CD4-positive, alpha-beta T cell (primary cell): ENCODE measurements at places on chromosomes 12 and 14.

- no peak for DNase-seq
Measured at GRCh38 chr12:98471085-98471484, 44.3 kb upstream of the TMPO start.

GRCh38 chr12:81492131-81492720 is 266.9 kb downstream of the PPFIA2 start:
- DNase-seq = no peak

DNA sequence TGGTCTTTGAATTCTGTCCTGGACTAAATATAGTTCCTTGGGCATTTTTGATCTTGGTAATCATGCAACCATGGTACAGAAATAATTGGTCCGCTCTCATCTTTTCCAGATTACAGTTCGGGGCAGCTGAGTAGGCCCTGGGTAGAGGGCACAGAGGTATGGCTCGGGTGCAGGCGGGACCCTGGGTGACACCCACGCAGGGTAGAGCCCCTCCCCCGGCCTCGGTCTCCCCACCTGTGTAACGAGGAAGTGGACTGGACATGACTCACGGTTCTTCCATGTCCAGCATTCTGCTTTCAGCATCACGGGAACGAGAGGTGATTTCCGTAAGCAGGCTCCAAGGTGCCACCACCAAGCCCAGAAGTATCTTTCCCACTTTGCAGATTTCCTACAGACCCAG is 91.0 kb upstream of the DIO3 start:
- DNase-seq = peak; percentile 29

DNA sequence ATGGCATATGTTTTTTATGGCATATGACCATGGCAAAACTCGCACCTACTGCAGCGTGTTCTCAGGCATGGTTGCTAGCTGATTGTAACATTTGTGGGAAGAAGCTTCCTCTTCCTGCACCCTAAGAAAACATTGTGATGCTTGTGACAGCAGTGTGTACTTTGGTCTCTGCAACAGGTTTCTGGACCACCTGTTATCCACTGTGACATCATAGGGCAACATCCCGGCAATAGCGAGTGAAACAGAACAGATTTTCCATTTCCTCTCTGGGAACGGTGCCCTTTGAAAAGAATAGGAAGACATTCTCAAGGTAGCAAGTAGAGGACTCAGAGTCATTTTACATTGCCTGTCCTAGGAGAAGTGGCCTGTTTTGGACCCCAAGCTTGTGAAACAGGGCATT is 135.4 kb upstream of the TRHDE start:
- DNase-seq = no peak

DNA sequence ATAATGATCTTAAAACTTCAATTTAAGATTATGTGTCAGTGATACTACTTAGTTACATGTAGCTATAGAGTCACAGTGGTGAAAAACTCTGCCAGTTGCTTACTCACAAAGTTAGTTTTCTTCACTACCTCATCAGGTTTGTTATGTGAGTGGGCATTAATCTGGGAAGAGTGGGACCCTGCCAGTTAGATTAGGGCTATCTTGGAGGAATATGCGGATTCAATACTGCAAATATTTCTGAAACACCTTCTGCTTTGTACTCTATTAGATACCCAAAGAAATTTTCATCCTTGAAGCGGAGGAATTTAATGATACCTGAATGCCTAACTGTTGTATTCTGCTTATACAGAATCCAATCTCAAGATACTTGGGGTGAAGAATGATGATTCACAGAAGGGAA is 25.1 kb downstream of the ZNF268 start:
- DNase-seq = no peak

DNA sequence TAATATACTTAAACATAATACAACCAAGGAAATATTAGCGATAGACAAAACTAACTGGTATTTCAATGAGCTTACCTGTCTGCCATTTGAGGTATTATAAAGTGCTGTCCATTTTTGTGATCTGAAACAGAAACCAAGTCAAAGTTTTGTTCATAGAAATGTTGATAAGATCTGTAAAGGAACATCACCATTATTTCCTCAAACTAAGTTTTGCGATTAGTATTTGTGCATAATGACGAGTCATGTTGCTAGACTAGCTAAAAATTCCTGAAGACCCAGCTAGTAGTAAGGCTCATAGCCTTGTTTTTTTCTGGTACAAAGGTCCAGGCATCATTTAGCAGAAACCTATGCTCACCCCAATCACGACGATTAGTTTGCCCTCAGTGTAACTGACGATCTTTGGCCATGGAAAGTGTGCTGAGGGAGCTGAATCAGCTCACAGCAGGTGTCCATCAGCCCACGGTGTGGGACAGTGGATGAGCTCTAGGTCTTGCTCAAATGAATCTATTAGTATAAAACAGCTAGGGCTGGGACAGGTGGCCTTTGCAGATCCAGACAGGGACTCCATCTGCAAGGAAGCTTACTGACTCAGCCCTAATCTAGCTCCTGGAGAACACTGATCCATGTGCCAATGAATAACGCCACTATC is 28.7 kb downstream of the GIT2 start:
- DNase-seq = no peak

DNA sequence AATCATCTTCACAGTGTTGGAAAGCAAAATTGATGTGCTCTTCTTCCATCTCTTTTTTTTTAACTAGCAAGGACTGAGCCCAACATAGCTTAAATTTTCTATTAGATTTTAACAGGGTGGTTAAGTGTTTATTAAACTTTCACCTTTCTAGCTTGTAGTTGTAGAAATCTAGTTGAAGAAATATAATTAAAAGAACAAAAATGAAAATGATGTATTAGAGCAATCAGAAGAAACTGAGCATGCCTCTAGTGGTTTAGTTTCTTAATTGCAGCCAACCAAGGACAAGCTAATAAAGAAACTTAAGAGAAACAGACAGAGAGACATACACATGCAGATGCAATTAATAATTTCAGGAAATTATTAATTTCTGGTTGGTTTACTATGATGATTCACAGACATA is 673.0 kb upstream of the LMO3 start:
- DNase-seq = no peak

GRCh38 chr12:124457287-124458219 is 109.9 kb downstream of the NCOR2 start:
- peak; percentile 56 for DNase-seq

DNA sequence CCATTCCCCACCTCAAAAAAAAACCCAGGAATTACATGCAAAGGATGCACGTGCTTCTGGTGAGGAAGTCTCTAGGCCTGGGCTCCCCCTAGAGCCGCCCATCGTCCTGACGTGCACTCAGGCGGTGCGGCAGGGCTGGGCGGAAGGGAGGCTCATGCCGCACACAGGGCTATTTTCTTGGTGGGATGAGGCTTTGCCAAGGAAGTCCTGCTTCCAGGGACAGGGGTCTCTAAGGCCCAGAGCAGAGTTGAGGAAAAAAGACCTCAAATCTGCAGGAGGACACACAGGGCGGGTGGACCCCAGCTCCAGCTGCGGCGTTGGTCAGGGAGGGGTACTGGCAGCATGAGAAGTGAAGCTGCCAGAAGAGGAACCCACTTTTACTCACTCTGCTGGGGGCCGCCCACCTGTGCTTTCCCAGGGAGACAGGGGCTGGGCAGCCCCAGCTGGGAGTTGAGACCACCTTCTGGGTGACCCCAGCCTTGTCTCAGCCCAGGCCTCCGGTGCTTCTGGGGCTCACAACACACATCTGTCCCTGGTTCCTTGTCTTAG is 4.2 kb downstream of the RHOF start:
- no peak for DNase-seq

GRCh38 chr12:102436867-102437266 is 43.5 kb downstream of the IGF1 start:
- DNase-seq = no peak

DNA sequence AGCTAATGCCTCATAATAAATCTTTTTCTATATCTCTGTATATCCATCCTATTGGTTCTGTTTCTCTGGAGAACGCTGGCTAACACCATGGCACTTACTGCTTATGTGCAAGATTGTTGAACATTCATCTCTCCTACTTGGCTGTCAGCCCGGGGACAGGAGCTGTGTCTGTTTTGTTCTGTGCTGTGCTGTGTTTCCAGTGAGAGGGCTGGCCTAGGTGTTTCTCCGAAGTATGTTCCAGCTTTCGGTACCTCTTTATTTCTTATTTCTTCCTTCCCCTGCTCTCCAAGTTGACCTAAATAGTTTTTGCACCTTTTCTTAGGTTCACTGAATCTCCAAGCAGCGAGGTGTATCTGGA is 18.8 kb upstream of the NR4A1 start:
- no peak for DNase-seq

DNA sequence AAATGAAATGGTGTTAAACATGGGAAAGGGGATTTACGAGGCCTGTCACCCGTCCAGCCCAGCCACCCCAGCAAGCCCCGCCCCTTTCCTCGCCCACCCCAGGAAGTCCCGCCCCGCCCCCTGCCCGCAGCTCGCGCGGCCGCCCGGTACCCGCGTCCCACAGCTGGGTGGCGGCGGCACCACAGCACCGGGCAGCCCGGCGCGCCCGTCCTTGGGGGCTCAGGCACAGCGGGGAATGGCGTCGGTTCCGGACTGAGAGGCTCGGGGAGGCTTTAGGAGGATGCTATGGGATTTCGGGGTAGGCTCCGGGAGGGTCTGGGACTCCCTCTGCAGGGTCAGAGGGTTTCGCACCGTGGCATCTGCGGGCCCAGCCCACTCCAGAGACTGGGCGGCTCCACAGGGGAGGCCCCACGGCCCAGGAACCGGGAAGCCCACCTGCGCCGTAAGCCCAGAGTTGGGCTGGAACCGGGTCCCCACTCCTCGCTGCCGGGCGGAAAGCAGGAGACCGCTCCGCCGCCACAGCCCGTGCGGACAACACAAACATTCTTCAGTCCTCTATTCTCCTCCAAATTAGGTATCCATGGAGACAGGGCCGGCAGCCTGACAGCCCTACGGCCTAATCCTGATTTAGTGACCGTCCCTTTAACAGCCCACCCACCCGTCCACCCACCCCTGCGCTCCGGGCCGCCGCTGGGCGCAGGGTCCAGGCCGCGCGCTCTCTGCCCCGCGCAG is 1.4 kb downstream of the FIGNL2 start:
- DNase-seq = no peak

DNA sequence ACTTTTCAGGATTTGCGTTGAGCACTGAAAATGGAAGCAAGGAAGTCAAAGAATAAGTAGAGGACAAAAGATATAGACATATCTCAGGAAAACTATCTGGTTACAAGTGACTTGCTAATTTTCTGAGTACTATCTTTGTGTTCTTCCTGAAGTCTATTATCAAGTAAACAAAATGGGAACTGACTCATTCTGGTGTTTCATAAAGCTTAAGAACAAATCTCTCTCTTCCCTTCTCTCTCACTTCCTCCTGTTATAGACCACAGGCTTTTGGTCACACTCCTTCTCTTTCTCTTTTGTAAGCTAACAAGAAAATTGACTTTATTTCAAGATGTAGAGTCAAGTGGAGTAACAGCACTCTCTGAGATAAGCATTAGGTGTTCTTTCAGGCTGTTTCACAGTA is 406.6 kb upstream of the SYT1 start:
- DNase-seq = peak; percentile 4

DNA sequence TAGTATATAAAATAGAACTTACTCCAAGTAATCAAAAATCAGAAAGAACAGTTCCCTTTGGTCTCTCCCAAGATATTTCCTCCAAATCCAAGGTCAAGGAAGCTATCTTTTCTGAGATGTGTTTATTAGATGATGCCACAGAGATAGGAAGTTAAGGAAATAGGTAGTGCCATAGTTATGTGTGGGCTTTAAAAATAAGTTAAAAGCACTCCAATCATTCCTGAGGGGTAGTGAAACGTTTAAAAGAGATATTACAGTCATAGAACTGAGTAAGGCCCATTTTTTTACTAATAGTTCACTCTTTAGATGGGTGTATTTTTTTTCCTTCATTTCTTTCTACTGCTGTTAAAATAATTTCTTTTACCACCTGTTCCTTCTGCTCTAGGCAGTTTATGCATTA is 1630.9 kb upstream of the SEL1L start:
- DNase-seq = no peak

- no peak for DNase-seq
Measured at GRCh38 chr12:76778364-76778763, 14.4 kb downstream of the ZDHHC17 start.

- DNase-seq = no peak
Measured at GRCh38 chr12:124358572-124358971, 63.7 kb downstream of the RFLNA start.

DNA sequence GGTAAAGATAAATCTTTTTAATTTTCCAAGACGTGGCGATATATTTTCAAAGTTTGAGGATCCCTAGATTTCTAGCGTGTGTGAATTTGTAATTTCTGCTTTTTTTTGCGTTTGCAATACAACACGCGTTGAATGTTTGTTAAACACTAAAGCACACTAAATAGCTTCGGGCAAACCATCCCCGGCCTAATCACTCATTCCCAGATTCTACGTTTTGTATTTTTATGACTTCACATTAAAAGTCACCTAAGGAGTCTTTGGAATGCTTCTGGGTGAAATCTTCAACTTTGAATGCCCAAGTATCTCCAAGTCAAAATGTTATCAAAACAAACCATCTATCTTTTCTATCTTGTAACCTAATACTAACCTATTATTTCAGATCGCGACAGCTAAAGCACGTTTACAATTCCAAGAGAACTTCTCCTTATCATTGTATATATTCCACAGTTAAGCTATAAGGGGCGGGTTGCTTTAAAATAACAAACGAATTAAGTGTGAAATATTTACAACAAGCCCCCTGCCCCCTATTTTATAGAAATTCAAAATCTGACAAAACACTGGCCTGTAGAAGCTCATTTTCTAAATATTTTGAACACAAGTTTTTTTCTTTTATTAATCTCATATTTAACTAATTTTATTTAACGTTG is 1.1 kb downstream of the ALX1 start:
- DNase-seq = no peak

- DNase-seq = no peak
Measured at GRCh38 chr12:5461966-5462365, 30.1 kb downstream of the NTF3 start.

GRCh38 chr12:70772836-70773235 is 135.6 kb upstream of the PTPRB start:
- no peak for DNase-seq
